ENCODE measurements at places on chromosomes 7 and 10.

DNA sequence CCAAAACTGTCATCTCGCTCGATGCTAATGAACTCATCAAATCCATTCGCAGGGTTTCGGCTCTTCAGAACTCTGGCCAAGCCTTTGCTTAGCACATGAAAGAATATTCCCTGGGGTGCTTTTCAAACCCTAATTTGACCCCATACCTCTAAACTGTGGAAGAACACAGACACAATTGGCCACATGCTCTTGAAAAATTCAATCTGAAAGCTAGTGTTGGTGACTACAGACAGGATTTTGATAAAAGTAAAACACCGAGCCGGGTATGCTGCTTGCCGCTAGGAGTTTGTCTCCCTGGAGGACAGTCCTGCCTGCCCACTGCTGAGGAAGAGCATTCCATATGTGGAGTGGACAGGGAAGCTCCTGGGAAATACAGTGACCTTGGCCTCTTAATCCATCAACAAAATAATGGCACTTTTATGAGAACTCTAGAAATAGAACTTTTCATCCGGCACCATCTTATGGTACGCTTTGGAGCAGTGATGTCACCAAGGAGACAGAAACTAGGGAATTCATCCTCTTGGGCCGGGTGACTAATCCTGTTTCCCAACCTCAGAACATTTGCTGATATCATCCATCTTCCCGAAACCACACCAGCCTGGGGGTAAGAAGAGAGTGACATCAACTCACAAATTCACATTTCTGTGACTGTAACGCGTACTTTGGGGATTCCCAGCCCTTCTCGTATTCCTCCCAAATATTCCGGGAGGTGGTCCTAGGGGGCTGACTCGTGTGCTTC lies 34.2 kb downstream of the MTURN start:
- DNase-seq = no peak

DNA sequence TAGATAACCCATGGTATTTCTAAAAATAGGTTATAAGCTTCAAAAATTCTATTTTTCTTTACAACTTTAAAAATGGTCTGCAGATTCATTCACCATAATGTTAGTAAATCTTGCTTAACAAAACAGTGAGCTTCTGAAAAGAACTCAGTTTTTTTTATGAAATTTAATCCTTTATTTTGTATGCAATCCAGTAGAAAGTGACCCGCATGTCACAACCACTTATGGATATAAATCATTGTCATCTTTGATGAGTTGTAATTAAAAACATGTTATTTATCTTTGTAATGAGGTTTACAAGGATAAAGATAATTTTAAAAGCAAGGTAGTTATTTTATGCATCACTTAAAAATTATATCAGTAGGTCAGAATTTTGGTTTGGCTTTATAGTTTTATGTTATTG lies 173.5 kb upstream of the SEMA3A start:
- no peak for DNase-seq

DNA sequence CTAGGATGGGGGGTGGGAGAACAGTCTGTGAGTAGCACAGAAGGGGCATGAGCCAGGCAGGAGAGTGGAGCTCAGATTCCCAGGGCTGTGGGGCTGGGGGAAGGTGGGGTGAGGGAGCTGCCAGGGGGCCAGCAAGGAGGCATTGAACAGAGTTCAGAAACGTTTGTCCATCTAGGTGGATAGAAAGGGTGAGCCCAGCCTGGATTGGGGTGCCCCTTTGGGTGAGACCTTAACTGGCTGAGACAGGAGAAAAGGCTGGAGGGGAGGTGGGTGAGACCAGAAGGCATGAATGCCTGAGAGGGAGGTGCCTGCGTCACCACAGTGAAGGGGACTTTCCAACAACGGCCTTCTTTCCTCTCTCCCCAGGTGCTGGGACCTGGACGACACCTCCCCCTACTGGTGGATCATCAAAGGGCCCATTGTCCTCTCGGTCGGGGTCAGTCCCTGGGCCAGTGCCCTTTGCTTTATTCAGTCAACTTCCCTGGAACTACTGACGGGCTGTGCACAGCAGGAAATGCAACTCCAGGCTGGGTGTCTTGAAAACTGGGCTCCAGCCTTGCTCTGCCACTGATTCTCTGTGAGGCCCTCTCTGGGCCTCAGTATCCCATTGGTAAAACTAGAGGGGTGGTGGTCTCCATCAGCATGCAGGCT lies 11.0 kb downstream of the GHRHR start:
- no peak for DNase-seq

- no peak for DNase-seq
Observed at GRCh38 chr10:112184379-112184778, 814 bp upstream of the GPAM start.

DNA sequence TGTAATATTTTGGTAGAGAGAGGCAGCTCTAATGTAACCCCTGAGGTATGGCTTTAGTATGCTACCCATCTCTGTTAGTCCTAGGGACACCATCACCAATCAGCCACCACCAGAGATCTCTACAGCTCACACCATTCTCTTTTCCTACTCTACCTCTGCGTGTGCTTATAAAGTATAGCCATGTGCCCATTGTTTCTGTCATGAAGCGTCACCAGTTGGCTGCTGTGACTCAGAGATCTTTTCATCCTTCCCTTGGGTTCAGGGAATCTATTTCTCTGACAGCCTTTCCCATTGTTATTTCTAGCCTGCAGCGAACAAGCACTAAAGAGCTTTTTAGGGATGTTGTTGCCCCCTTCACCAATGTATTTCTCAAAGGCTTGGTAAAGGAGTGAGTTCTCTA lies 103.3 kb downstream of the TPST1 start:
- DNase-seq = no peak

DNA sequence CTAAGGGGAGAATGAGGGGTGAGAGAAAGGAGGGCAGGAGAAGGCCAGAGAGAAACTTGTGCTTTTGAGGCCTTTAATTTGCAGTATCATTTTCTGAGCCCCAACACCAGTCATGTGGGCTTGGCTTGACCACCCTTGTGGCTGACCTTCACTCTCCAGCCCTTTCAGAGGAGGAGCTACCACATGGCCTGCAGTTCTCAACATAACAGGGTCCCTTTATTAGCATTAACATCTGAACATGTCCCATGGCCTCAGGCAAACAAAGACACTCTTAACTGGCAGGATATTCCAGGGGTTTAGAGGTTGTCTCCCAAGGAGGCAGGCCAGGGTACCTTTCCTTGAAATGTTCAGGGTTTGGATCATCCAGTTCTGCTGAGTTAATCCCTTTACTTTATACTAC lies 6.7 kb downstream of the ZNF713 start:
- DNase-seq = no peak

DNA sequence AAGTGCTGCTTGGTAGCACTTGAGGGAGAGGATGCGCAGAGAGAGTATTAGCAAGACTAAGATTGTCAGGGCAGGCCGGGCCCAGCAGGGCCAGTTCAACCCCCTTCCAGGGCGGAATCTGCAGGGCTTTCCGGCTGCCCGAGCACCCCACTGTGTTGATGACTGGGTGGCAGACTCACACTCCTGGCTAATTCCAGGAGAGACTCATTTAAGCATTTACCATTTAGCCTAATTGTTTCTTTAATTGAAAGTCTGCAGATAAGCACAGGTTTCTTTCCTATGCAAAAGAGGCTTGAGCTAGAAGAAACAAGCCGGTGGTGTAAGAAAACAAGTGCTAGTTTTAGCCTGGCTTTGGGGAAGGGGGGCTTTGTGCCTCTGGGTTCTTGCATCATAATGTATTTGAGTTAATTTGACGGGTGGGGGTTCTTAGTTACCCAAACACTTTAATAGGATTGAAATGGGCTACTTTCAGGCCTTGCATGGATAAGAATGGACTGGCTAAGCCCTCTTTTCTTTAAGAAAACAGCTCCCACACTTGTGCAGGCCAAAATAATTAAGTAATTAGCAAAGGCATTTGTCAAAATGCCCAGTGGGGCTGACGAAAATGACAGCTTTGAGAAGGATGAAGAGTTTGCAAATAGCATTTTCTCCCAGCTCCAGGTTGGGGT lies 201.3 kb downstream of the MYOF start:
- DNase-seq = no peak

DNA sequence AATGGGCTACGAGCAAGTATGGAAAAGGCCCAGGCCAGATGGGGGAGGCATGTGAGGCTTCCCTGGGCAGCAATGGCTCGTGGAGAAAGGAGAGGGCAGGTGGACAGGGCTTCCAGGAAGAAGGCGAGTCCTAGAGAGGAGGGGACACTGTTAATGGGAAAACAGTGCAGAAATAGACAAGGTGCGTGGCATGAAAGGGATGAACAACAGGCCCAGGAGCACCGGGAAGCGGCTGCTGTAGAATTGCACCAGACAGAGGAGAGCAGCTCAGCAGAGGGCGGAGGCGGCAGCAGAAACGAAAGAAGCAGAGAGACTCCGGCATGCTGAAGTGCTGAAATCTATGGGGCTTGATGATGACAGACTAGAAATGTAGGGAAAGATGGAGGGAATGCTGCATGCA lies 102.1 kb downstream of the PIP4K2A start:
- DNase-seq = no peak

GRCh38 chr10:114831186-114831867 lies 9.7 kb downstream of the FHIP2A start:
- DNase-seq = no peak

GRCh38 chr10:72455889-72456595 lies 101.3 kb upstream of the DNAJB12 start:
- peak; percentile 22 for DNase-seq

- no peak for DNase-seq
Observed at GRCh38 chr10:114911052-114911711, 26.8 kb upstream of the TRUB1 start.

- DNase-seq = no peak
Observed at GRCh38 chr7:133934262-133934976, 192.7 kb upstream of the LRGUK start.

- DNase-seq = no peak
Observed at GRCh38 chr10:77702166-77702565, 64.6 kb upstream of the KCNMA1 start.

DNA sequence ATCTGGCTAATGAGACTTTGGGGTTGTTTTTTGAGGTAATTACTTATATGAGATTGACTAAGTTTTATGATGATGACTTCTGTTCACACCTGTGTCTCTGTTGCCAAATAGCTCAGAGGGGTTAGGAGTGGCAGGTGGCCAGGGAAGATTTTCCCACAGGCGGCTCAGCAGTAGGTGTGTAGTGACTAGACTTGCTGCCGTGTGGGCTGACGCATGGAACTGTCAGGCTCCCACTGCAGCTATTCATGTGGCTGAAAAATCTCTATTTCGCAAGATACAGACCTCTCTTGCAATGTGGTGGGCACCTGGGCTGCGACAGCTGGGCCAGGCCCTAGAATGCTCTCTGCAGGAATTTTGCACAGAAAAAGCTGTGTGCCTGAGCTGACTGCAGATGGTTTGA lies 1.4 kb downstream of the CPA4 start:
- no peak for DNase-seq

GRCh38 chr7:102132209-102132752 lies 154.4 kb upstream of the SH2B2 start:
- no peak for DNase-seq

DNA sequence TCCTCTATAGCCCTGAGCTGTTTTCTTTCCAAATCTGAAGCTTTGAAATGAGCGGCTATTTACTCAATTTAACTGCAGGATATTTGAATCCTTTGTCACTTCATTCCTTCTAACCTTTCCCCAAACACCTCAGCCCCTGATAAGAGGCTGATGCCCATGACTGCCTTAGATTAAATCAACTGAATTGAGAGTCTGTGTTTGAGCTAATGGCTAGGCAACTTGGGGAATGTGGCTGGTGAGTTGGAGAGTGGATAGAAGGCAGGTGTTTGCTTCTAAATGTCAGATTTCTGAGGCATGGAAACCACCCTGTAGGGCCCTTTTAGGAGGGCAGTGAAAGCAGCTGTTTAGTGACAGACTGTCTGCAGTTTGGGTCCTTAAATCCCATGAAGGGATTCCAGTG lies 759.9 kb downstream of the LRMDA start:
- DNase-seq = no peak

- DNase-seq = no peak
Observed at GRCh38 chr10:373015-373414, 237.8 kb downstream of the ZMYND11 start.

DNA sequence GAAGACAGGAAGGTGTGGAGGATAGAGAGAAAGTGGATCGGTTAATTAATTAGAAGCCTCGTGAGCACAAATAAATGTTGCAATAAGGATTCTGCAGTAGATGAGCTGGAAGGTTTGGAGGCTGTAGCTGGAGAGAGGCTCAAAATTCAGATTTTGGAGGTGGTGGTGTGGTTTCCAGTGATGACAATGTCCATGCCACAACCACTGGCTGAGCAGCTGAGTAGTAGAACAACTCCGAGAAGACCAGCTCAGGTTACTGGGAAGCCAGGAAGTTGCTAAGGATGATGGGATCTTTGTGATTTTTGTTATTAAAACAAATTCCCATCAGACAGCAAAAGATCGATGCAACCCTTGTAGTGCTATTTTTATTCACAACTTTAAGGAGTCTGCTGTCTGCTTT lies 7.7 kb downstream of the SLC26A4 start:
- DNase-seq = no peak

DNA sequence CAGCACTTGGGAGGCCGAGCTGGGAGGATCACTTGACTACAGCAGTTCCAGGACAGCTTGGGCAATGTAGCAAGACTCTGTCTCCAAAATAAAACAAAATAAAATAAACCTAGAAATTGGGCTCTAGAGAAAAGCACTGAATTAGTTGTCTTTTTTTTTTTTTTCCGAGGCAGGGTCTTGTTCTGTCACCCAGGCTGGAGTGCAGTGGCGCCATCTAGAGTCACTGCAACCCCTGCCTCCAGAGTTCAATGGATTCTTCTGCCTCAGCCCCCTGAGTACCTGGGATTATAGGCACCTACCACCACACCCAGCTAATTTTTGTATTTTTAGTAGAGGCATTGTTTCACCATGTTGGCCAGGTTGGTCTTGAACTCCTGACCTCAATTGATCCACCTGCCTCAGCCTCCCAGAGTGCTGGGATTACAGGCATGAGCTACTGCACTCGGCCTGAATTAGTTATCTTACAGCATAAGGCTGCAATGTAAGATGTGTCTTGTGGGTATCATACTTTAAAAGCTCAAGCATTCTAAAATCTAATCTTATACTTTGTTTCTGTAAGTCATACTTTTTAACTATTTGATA lies 12.8 kb downstream of the MEIG1 start:
- DNase-seq = no peak

DNA sequence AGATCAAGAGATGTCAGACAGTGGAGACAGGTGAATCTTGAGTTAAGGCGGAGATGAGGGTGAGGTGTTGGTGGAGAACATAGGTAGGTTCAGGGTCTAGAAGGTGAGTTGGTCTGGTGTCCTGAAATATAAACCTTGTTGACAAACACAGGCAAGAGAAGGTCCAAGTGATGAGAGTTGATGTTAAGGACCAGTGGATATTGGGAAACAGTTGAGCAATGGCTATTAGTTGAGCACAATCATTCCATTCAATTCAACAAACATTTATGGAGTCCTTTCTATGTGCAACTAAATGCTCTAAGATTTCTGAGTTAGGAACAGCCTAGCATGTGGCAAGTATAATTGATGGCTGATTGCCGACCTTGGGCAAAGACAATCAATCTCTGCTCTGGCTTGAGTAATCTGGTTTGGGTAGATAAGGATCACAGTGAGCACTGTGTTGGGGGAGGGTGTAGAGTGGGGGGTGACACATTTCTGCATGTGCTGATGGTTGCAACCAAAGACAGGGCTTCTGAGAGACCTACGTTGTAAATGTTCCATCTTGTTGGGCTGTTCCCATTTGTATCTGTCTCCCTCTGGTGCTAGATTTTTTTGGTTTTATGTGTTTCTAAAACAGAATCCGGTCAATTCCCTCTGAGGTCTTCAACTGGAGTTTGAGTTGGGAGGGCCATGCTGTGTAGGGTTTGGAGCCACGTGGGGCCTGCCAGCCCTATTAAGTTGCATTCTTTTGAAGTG lies 201.1 kb downstream of the BAMBI start:
- DNase-seq = peak; percentile 53

GRCh38 chr7:129368389-129368986 lies 65.7 kb upstream of the STRIP2 start:
- no peak for DNase-seq

- DNase-seq = no peak
Observed at GRCh38 chr10:26479766-26480492, 41.8 kb downstream of the APBB1IP start.
